Heart right ventricle (tissue), 16 donors: ENCODE measurements at places on chromosomes 13 and 19. TPM values are rescaled to one million over a fixed set of nuclear protein-coding genes. Genes with fewer than 3 reads are reported as not detected.

KIR3DL2 gene
- not detected for polyA plus RNA-seq

FFAR3 gene
- not detected for polyA plus RNA-seq

ZNF136 gene
- 2.0 TPM for polyA plus RNA-seq

GDF15 gene
- polyA plus RNA-seq, result 0.44 TPM

NDUFA3 gene
- 3,395 TPM for polyA plus RNA-seq

APLP1 gene
- polyA plus RNA-seq, result 2.7 TPM

MRPL34 gene
- 157 TPM for polyA plus RNA-seq

ZNF569 gene
- polyA plus RNA-seq, result 3.5 TPM

PSG1 gene
- not detected for polyA plus RNA-seq

UHRF1 gene
- polyA plus RNA-seq, result 0.44 TPM

SIGLEC10 gene
- 1.8 TPM for polyA plus RNA-seq

MAST1 gene
- polyA plus RNA-seq, result 0.23 TPM

GJB6 gene
- polyA plus RNA-seq, result 0.06 TPM

CAPS gene
- polyA plus RNA-seq, result 3.2 TPM

CCL25 gene
- not detected for polyA plus RNA-seq

HCN2 gene
- 0.90 TPM for polyA plus RNA-seq

PLPPR3 gene
- polyA plus RNA-seq, result not detected

ELOF1 gene
- polyA plus RNA-seq, result 52.2 TPM

KL gene
- polyA plus RNA-seq, result 0.97 TPM

CGB8 gene
- not detected for polyA plus RNA-seq

OVOL3 gene
- not detected for polyA plus RNA-seq

ZNF729 gene
- not detected for polyA plus RNA-seq

ZNF560 gene
- not detected for polyA plus RNA-seq

ZNF665 gene
- 1.6 TPM for polyA plus RNA-seq

CHAMP1 gene
- 3.0 TPM for polyA plus RNA-seq

PRSS57 gene
- not detected for polyA plus RNA-seq

DAZAP1 gene
- 82.6 TPM for polyA plus RNA-seq

WDR88 gene
- not detected for polyA plus RNA-seq

EFNA2 gene
- 0.04 TPM for polyA plus RNA-seq

SLC1A6 gene
- not detected for polyA plus RNA-seq

TMEM38A gene
- 18.5 TPM for polyA plus RNA-seq

ABHD17A gene
- polyA plus RNA-seq, result 185 TPM

FGF14 gene
- 0.20 TPM for polyA plus RNA-seq

ZMYM2 gene
- 9.2 TPM for polyA plus RNA-seq

LILRB3 gene
- 2.5 TPM for polyA plus RNA-seq

PLK5 gene
- 0.57 TPM for polyA plus RNA-seq

DZIP1 gene
- polyA plus RNA-seq, result 2.8 TPM

SBK3 gene
- polyA plus RNA-seq, result 11.3 TPM

GSX1 gene
- polyA plus RNA-seq, result not detected

CEACAM16 gene
- not detected for polyA plus RNA-seq

ZNF274 gene
- 13.8 TPM for polyA plus RNA-seq

CEACAM21 gene
- 0.41 TPM for polyA plus RNA-seq

SSBP4 gene
- polyA plus RNA-seq, result 41.3 TPM

POU2F2 gene
- polyA plus RNA-seq, result 0.28 TPM

CBY2 gene
- not detected for polyA plus RNA-seq

KLK4 gene
- polyA plus RNA-seq, result not detected

LCP1 gene
- 3.2 TPM for polyA plus RNA-seq

ZNF584 gene
- 6.5 TPM for polyA plus RNA-seq

LILRA2 gene
- polyA plus RNA-seq, result 0.87 TPM

SGCG gene
- polyA plus RNA-seq, result 26.9 TPM

TBXA2R gene
- polyA plus RNA-seq, result 3.4 TPM

LHB gene
- polyA plus RNA-seq, result not detected

ERF gene
- polyA plus RNA-seq, result 31.8 TPM

OR7C1 gene
- polyA plus RNA-seq, result 0.01 TPM

FAM98C gene
- polyA plus RNA-seq, result 14.1 TPM
